ENCODE measurements at places on chromosomes 3 and 15.

GRCh38 chr3:30555968-30556367, 50.4 kb upstream of the TGFBR2 start:
- no peak for DNase-seq

DNA sequence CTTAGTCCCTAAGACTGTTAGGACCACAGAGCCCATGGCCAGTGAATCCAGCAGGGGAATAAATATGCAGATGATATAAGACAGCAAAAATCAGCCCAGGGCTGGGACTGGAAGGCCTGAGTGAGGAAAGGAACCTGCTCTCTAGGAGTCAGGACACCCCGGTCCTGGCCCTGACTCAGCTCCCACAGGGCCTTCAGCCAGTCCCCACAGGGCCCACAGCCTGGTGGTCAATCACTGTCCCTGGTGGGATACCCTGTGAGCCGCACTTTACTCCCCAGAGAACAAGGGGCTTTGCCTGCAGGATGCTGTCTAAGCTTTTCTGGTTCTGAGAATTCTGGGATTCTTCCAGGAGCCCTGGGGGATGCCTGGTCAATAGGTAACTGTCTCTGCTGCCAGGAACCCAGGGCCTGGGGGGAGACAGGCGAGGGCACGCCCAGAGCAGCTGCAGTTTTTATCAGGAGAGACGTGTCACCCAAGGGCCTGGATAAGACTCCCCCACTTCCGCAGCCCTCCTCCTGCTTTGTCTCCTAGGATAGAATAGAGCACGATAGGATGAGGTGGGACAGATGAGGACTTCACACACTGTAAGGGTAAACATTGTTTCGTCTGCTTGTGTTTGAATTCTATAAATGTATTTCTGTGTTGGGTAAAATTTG, 49.5 kb upstream of the MCF2L2 start:
- DNase-seq = no peak

- DNase-seq = no peak
Measured at GRCh38 chr15:73832657-73833056, 40.7 kb upstream of the TBC1D21 start.

GRCh38 chr3:194736277-194736895, 50.7 kb downstream of the FAM43A start:
- no peak for DNase-seq

DNA sequence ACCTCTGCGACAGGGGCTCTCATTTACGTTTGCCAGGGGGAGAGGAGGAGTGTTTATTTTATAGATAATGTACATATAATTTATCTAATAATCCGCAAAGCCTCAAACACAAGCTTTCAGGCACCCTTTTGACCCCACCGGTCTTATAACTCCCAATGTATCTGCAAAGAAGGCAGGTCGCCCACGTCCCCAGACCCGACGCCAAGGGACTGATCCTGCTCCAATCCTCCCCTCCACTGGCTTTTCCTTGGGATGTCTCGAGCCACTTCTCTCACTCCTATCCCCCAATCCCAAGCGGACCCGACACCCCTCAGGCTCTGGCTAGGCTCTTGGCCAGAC, 452 bp downstream of the DCP1A start:
- DNase-seq = no peak

GRCh38 chr3:152229692-152230091, 39.0 kb upstream of the MBNL1 start:
- no peak for DNase-seq

- DNase-seq = no peak
Measured at GRCh38 chr3:124229420-124229819, 237.5 kb upstream of the ROPN1 start.

DNA sequence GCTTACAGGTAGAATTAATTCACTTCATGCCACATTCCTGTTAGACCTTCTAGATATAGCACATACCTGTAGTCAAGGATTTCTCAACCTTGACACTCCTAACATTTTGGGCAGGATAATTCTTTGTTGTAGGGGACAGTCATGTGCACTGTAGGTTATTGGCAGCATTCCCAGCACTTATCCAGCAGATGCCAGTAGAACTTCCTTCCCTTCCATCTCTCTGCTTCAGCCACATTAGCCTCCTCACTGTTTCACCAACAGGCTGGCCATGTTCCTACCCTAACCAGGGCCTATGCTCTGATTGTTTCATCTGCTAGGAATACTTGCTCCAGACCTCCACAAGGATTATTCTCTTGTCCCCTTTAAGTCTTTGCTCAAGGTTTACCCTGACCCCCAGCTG, 68.0 kb upstream of the STAC start:
- DNase-seq = no peak

GRCh38 chr3:28188686-28189085, 52.7 kb upstream of the CMC1 start:
- DNase-seq = no peak

DNA sequence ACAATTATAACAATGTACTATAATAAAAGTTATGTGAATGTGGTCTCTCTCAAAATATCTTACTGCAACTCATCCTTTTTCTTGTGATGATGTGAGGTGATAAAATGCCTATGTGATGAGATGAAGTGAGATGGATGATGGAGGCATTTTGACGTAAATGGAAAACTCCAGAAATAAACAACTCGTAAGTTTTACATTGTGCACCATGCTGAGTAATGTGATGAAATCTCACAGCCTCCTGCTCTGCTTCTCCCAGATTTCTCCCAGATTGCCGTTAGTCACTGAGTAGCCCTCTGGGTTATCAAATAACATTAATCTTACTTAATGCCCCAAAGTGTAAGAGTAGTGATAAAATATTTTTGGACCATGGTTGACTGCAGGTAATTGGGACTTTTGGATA, 64.8 kb upstream of the SLCO2A1 start:
- no peak for DNase-seq

DNA sequence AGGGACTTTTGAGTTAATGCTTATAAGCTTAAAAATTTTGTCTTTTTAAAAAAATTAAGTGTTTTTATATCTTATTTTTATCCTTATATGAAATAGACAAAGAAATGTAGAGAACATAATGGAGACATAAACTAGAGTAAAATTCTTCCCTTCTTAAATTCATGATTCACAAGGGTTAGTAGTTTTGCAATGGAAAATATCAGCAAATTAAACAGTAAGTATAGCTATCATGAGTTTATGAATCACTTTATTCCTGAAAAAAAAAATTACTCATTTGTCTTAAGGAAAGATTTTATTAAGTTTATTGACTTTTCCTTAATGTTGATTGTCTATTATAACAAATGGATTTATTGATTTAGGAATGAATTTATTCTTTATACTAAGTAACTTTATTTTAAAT, 4.3 kb downstream of the ATP6V1A start:
- DNase-seq = no peak

DNA sequence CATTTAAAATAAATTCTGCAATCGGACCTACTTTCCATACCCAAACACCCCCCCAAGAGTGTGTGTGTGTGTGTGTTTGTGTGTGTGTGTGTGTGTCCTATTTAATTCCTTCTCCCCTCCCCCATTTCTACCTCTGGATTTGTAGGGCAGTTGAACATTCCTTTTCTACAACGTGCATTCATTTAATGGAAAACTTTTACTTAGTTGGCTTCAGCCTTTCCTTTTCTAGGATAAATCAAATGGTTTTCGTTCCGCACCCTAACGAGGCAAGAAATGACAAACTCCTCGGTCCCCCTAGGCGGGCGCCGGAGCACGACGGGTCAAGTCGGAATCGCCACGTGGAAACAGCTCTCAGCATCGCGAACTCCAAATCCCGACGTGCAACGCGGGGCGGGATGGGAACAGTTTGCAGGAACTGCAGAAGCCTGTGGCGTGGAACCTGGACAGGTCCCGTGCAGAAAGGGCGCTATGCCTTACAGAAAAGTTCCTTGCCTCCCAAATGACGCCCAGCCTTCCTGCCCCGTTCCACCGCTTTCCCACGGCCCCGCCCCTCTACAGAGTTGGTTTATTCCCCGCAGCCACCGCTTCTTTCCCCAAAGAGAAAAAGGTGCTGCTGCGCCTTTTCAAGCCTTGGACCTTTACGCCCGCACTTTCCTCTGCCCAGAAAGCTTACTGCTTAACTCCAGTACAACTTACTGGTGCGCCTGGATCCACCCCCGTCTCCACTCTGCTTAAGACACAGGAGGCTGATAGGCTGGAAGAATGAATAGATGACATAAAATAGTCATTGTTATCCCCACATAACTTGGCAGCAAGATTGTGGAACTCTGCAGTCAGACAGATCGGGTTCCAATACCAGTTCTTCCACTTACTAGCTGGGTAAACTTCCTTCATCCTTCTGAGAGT, 1.1 kb upstream of the EIF2B5 start:
- no peak for DNase-seq

DNA sequence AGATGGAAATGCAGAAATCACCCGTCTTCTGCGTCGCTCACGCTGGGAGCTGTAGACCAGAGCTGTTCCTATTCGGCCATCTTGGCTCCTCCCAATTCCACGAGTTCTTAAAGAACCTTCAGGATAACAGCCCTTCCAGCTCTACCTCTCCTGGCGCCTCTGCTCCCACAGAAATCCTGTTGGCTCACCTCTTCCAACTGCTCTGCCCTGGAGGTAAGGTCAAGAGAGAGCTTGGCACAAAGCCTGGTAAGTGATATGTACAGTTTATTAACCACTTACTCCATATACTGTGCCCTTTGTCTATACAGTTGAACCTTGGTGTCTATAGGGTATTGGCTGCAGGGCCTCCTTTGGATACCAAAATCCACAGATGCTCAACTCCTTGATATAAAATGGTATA, 17.8 kb upstream of the FGF12 start:
- no peak for DNase-seq

- no peak for DNase-seq
Measured at GRCh38 chr3:15782429-15782828, 15.3 kb downstream of the ANKRD28 start.

- peak; percentile 4 for DNase-seq
Measured at GRCh38 chr3:122233101-122233952, 49.9 kb downstream of the CASR start.

GRCh38 chr15:34721802-34722438, 32.9 kb downstream of the GJD2 start:
- no peak for DNase-seq

- DNase-seq = no peak
Measured at GRCh38 chr3:184341925-184342324, 4.5 kb downstream of the FAM131A start.

- no peak for DNase-seq
Measured at GRCh38 chr3:67329358-67329757, 325.1 kb downstream of the SUCLG2 start.

- no peak for DNase-seq
Measured at GRCh38 chr3:183745300-183746098, 47.9 kb downstream of the YEATS2 start.

- DNase-seq = no peak
Measured at GRCh38 chr3:168094877-168095610, 680 bp downstream of the GOLIM4 start.

- DNase-seq = no peak
Measured at GRCh38 chr3:87410110-87410509, 133.7 kb upstream of the POU1F1 start.

- no peak for DNase-seq
Measured at GRCh38 chr15:67917037-67917436, 77.2 kb upstream of the RNU6-1 start.

- no peak for DNase-seq
Measured at GRCh38 chr3:169722724-169723123, 42.1 kb downstream of the TERC start.

DNA sequence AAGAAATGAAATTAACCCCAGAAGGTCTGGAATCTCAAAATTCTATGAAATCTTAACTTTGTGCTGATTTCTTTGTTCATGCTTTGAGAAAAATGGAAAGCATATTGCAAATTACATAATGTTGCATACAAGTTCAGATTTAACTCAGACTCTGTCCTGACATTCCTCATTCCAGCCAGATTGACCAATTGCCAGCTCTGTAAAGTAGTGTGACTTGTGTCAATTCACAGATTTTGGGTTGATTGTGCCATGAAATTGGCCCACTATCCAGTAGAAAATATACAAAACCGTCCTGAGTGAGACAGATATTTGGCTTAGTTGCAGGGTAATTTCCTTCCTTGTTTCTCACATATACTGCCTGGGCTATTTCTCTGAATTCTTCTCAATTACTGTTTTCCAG, 1312.6 kb downstream of the ROBO1 start:
- no peak for DNase-seq

DNA sequence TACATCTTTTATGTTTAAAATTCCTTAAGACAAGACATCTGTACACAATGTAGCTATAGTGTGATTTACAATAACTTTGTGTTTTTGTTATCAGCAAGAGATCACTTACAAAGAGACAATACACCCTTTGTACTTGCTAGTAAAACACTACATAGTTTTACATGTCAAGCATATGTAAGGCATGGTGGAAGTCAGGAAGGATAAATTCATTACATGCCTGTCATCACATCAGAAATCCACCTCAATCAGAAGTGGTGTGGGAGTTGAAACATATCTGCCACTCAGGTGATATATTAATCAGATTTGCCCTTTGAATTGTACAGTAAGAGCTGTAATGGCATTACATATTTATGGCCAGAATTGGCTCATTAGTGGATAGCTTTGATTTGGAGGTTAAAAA, 95.5 kb downstream of the MBNL1 start:
- DNase-seq = no peak
